ENCODE measurements at places on chromosomes 12 and 14.

GRCh38 chr14:38078393-38078792 is 129.3 kb upstream of the SSTR1 start:
- DNase-seq, result no peak

GRCh38 chr12:87678453-87678852 is 350.7 kb downstream of the C12orf50 start:
- DNase-seq, result no peak

DNA sequence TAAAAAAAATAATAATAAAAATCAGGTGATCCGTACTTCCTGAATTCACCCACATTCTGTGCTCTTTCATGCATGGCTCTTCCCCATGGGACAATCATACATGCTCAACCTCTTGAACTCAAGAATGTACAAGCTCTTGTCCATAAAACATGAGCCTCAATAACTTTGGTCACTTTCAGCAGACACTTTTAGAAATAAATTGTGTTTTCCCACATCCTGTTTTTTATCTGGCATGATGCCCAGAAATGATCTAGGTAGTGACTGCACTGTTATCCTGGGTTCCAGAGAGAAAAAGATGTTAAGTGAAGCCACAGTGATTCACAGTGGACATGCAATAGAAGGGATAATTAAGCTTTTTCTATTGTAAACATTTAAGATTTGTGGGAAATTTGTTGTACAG is 537.6 kb upstream of the TMEM132C start:
- no peak for DNase-seq

DNA sequence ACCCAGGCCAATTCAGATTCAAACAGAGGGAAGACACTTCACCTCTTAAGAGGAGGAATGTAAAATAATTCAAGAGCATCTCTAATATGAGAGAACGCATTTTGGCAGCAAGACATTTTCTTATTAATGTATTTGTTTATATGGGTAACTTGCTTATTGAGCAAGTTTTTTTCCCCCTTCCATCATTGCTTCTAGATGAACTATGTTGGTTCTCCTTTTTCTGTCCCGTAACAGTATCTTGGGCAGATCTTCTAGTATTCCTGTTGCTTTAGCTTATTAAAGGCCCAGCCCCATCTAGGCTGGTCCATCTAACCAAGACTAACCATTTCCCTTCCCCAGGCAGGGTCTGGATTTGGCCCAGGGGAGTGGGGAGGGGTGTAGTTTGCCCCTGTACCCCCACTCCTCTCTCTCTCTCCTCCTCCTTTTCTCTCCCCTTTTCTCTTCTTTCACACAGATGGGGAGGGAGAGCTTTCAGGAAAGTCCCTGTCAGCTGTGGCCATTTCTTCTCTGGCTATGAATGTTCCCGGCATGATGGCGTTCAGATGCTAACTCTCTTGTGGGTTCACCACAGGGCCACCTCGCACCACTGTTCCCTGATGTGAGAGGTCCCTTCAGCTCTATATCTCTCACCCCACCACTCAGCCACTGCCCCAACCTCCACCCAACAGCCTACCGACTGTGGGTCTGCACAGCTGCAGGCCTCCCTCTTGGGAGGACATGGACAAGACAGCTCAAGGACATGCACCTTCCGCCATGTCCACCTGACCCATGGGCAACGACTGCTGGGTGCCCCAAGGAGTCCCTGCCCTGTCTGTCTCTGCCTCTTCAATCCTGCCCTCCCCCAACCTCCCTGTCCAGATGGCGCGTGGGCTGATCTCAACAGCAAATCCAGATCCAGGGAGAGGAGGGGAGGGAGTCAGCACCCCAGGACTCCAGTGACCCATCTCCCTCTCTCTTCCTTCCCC is 15.8 kb upstream of the RPS6KL1 start:
- no peak for DNase-seq

GRCh38 chr12:131375261-131375971 is 335.5 kb upstream of the SFSWAP start:
- DNase-seq, result no peak

DNA sequence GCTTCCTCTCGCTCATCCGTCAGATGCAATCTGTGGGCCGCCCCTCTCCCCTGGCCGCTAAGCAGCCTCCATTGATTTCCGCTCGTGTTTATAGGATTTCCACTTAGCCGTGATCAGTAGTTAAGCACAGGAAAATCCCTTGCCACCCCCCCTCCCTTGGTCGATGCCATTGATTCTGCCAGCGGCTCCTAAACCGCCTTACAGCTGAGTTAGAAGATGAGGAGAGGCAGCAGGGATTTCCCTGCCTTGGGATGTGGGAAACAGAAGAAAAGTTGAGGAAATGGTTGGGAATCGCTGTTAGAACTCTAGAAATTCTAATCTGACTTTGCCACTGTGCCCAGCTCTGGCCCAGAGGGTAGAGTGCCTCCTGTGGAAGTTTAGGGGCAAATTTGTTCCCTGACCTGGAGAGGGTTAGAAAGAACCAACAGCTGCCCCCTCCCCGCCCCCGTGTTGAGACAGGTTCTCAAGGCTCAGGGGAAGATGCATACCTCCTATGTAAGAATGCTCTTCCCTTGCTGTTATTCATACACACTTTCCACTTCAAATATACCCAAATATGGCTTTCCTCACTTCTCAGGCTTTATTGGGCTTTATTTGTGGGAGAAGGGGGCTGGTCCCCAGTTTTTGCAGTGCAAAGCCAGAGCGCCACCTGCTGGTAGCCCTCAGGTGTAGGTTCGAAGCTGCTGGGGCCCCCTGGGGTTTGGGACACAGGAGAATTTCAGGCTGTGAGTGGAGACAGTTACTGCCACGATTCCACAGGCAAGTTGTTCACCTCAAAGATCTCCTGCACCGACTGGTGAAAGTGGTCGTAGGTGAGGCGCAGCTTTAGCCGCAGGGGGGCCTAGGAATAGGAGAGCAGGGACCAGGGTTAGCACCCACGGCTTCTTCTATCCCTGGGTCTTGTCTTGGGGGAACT is 3.2 kb downstream of the THTPA start:
- DNase-seq, result no peak

DNA sequence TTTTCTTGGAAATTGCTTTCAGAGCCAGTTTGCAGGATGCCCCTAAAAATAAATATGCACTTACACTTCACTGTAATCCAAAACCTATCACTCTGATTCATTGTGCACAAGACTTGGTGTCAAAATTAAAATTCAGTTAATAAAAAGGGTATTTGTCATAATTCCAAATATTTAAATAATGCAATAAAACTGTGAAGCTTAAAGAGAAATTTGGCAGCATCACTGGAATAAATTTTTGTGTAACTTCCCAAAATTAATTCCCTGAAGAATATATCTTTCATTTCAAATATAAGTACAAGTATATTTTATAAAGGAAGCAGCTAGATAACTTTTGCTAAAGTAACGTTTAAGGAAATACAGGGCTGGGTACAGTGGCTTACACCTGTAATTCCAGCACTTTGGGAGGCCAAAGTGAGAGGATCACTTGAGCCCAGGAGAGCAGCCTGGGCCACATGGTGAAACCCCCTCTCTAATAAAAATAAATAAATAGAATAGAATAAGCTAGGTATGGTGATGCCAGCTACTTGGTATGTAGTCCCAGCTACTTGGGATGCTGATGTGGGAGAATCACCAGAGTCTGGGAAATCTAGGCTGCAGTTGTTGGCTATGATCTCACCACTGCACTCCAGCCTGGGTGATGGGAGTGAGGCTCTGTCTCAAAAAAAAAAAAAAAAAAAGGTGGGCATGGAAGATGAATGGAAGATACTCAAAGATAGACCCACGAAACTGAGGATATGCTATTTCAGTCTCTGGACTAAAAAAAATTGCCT is 233.8 kb downstream of the FBXL14 start:
- DNase-seq, result no peak

GRCh38 chr12:20646239-20646827 is 48.8 kb upstream of the SLCO1C1 start:
- no peak for DNase-seq

- no peak for DNase-seq
Observed at GRCh38 chr12:124829008-124829707, 34.5 kb downstream of the SCARB1 start.

- no peak for DNase-seq
Observed at GRCh38 chr12:46400406-46400805, 27.8 kb upstream of the SLC38A2 start.

DNA sequence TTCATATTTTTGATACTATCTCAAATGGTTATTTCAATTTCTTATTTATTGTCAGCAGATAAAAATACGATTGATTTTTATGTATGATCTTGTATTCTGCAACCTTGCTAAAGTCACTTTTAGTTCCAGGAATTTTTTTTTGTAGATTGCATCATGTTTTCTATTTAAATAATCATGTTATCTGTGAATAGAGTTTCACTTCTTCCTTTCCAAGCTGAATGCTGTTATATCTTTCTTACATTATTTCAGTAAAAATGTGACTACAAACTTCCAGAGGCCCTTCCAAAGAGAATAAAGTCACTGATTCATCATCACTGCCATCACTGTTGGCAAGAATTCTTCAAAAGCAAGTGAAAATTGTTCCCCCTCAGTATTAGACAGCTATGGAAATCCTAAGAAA is 104.7 kb upstream of the RAP1B start:
- DNase-seq, result no peak

- DNase-seq, result no peak
Observed at GRCh38 chr12:105384916-105385535, 54.5 kb downstream of the C12orf75 start.

GRCh38 chr12:47767216-47767724 is 5.8 kb upstream of the SLC48A1 start:
- no peak for DNase-seq

GRCh38 chr14:33814010-33814409 is 136.9 kb downstream of the EGLN3 start:
- DNase-seq, result no peak

GRCh38 chr14:71595441-71595840 is 336.8 kb upstream of the RGS6 start:
- DNase-seq, result no peak

- DNase-seq, result no peak
Observed at GRCh38 chr12:122884091-122884826, 11.7 kb downstream of the VPS37B start.

DNA sequence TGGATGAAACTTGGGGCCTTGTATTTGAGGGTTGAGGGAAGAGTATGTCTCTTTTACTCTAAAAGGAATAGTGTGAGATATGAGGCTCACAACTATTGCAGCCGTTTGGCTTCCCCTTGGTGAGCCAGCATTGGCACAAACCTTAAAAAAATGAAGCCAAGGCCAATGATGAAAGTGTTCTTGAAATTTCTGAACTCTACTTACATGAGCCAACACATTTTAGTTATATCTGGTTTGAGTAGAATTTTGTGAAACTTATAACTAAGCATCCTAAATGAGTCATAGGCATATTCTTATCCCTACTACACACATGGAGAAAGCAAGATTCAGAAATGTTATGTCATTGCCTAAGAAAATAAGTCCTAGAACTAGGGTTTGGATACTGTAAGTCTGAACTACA is 55.3 kb upstream of the ACSS3 start:
- no peak for DNase-seq

GRCh38 chr12:50297027-50297426 is 13.7 kb upstream of the LIMA1 start:
- no peak for DNase-seq

DNA sequence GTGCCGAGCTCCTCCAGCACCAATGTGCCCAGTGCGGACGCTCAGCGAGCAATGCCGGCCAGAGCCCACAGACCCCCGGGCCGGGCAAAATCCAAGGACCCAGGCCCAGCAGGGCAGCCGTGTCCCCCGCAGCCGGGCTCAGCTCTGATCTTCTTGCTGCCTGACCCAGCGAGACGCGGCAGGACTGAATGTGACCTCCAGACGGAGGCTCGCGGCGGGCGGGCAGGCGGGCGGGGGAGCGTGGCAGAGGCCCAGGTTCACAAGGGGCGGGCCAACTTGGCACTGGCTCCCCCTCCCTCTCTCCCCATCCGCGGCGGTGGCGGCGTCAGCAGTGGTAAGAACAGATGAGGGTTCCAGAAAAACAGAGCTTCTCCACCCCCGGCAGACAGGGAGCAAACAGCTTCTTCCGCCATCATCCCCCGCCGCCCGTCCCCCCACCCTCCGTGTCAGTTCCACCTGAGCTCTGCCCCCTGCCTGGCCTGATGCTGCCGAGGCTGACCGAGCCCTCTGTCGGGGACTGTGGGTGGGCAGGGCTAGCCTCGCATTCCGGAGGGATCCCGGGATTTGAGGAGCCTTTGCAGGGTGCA is 94.3 kb downstream of the RFLNA start:
- DNase-seq, result no peak

DNA sequence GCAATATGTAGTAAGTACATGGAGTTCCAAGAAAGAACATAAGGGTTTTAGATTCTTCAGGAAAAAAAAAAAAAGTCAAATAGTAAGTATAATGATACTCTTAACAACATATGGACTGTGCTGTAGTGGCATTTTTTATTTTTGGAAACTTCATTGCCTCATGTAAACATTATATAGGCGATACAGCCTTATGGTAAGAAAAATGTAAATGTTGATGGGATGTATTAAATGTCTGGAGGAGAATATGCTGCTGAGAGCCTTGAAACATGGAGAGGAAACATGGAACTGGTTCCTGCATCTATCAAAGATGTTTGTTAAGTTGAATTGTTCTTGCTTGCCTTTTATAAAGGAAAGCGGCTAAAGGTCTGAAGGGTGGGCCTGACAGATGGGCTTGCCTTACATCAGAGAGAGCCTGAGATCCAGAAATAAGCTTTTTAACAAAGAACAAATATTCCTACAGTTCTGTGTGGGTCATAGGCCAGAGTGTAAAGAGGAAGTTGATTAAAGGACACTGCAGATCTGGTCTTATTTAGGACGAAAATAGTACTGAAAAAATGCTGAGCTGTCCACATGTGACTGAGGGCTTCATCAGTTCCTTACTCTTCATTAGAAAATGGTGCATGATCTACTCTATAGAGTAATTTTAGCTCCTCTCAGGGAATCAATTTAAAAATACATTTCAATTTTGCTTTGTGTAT is 448.1 kb upstream of the DCN start:
- DNase-seq, result no peak

DNA sequence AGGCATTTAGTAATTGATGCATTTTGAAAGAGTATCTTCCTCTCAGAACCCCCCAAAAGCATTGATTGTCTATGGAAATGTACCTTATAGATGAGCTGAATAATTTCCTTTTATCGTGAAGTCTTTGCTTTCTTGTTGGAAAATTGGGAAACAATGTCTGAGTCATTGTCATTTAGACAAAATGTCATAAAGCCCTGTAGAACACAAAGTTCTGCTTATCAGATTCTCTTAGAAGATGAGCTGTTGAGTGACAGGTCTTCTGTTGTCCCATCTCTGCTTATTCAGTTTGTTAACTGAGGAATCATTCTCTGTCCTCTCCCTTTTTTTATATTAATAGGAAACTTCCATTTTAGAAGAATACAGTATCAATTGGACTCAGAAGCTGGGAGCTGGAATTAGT is 22.9 kb downstream of the MAPKAPK5 start:
- no peak for DNase-seq

GRCh38 chr12:127271776-127272175 is 995.2 kb upstream of the TMEM132C start:
- DNase-seq, result no peak

GRCh38 chr12:125284945-125285685 is 219.9 kb downstream of the AACS start:
- DNase-seq, result no peak

DNA sequence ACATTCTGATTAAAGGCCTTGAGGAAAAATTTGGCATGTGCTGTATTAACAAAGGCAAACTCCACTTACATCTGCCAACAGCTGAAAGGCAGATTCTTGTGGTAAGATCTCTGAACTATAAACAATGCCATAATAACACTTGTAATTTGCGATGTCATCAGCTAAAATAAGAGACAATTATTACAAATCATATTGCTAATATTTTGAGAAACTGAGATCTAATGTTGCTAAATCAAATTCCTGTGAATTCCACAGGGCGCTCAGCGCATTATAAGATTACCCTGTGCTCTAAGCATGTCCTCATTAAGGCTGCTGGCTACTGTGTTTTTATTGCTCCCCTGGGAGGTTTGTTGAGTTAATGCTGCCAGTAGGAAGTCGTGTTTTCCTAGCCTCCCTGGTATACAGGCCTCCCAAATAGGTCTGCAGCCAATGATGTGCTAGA is 244.8 kb downstream of the DACT1 start:
- no peak for DNase-seq
